ENCODE measurements at places on chromosomes 6 and 20.

GRCh38 chr6:131331873-131332781 lies 196.9 kb downstream of the AKAP7 start:
- no peak for DNase-seq

- no peak for DNase-seq
These were observed 15.4 kb downstream of the GCLC start for GRCh38 chr6:53529324-53530036.

GRCh38 chr6:64040113-64040512 lies 404.5 kb downstream of the PHF3 start:
- DNase-seq: no peak

DNA sequence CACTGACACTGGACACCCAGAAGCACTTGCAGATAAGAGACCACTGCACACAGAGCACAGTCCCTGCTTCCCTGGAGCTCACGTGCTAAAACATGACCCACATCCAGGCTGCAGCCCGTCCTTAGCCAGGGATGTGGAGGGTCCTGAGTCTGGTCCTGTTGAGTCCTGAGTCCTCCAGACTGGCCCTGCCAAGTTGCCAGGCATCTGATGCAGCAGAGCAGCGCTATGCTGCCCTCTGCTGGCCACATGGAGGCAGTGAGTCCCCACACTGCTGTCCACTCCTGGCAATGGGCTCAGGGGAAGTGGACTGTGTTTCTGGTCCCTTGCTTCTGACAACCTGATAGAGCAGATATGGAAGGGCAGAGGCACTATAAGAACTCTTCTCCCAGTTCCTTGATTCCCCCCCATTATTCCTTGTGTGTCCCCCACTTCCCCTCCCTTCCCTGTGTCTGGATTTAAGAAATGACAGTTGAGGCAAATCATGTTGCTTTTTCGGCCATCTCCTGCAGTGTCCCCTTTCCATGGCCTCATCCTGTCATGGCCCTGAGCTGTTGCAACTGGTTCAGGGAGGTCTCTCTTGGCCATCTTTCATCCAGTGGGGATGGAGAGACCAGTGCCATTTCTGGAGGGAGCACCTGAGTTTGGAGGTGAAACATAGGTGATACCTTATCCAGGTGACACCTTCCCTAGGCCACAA lies 86.0 kb downstream of the DHX35 start:
- DNase-seq: no peak

- DNase-seq: no peak
These were observed 229.7 kb upstream of the ASCC3 start for GRCh38 chr6:101110814-101111213.

GRCh38 chr6:128855581-128856085 lies 27.3 kb upstream of the LAMA2 start:
- DNase-seq: no peak

- DNase-seq: no peak
These were observed 1.7 kb downstream of the SHLD1 start for GRCh38 chr20:5751856-5752255.

DNA sequence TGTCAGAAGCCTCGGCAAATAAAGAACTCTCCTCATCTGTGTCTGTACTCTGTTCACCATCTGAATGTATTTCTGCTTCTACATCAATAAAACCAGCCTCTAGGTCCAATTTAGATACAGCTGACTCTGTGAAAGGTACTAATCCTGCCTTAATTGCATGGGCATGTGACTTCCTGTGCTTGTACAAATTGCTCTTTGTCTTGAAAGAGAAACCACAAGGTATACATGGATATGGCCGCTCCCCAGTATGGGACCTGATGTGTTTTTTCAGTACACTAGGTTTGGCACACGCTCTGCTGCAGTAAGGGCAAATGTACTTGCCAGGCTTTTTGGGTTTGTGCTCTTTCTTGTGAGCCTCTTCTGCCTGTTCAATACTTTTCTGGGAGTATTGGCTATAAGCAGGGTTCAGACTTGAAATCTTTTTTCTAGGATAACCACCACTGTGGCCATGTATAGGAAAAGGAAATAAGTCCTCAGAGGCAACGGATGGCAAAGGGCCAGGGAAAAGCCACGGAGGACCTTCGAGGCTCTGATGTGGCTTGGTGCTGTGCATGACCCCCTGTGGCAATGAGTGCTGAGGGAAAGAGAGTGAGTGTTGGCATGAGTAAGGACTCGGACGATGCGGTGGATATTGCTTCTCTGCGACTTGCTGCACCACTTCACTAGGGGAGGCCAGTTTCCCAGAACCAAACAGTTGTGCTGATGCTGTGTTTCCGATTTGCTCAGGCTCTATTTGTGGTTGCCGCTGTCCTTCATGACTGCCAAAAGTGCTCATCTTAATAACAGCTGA lies 170.9 kb downstream of the HIVEP2 start:
- no peak for DNase-seq

DNA sequence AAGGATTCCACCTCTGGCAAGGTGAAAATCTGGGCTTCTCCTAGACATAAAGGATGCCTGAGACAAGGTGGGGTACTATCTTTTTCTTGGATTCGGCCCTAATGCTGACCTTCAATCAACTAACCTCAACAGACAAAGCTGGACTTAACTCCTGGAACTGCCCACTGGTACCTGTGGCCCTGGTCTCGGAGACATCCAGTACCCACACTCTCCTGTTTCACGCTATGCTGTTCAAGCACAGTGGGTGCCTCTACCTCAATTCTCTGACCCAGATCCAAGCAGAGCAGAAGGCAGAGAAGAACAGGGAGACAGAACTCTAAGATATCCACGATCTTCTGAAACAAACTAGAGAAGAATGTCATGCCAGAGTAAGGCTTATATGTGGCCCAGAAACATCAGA lies 189.8 kb upstream of the FOXQ1 start:
- no peak for DNase-seq

DNA sequence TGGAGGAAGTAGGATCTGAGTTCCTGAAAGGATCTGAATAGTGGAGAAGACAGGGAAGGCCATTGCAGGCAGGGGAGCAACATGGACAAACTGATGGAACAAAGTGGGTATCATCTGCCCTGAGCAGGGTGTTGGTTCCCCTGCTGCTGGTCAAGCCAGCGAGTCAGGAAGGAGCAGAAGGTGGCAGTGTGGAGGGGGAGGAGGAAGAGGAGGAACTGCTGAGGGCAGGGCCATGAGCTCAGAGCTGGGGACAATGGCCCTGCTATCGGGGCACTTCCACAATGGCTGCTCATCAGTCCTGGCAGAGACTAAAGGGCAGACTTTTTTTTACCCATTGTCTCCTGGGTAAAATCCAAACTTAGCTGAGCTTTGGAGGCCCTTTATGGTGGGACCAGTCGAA lies 13.6 kb downstream of the CNBD2 start:
- DNase-seq: no peak

GRCh38 chr6:1130709-1131108 lies 181.2 kb upstream of the FOXQ1 start:
- DNase-seq: no peak

- DNase-seq: no peak
These were observed 42.2 kb upstream of the SPTLC3 start for GRCh38 chr20:12966468-12967085.

GRCh38 chr6:34836008-34836407 lies 44.1 kb downstream of the BLTP3A start:
- no peak for DNase-seq

DNA sequence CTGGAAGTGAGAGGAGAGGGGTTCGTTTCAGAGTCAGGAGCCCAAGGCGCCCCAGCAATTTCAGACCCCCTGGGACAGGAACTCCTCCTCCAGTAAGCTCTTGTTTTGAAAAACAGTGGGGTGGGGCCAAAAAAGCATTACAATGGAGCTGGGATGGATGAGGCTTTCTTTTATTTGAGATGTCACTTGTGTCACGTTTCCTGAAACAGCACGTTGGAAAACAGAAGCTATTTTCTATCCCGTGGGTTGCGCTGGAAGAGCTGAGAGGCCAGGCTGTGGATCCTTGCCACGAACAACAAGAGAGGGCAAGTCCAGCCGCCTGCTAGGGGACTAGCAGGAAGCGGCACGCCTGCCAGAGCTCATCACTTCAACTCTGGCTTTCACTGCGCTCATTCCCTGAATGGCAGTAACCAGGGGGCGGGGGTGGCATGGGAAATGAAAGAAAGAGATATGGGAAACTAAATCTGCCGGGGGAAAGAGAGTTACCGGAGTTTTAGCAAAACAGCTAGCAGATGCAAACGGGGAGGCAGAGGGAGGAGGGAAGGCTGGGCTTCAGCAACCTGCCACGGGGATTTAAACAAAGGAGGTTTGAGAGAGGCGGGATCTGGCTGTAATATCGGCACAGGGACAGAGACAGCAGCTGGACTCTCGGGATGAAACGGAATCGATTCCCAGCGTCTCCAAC lies 34.6 kb downstream of the GCNT2 start:
- DNase-seq: no peak

DNA sequence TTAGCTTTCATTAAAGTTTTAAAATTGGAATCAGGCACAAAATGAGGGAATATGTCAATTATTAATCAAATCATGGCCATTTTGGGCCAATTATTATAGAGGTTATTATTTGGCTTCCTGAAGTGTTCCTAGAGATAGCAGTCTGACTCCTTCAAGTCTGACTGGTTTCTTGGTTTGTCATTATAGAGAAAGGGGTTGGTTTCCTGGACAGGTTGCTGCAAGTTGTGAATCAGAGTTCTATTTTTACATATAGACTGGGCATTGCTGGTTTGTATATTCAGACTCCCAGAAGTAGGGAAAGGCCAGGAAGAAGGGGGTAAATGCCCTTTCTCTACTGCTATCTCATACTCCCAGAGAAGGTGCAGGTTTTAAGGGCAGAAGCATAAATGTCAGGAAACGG lies 121.4 kb upstream of the CEP162 start:
- no peak for DNase-seq

DNA sequence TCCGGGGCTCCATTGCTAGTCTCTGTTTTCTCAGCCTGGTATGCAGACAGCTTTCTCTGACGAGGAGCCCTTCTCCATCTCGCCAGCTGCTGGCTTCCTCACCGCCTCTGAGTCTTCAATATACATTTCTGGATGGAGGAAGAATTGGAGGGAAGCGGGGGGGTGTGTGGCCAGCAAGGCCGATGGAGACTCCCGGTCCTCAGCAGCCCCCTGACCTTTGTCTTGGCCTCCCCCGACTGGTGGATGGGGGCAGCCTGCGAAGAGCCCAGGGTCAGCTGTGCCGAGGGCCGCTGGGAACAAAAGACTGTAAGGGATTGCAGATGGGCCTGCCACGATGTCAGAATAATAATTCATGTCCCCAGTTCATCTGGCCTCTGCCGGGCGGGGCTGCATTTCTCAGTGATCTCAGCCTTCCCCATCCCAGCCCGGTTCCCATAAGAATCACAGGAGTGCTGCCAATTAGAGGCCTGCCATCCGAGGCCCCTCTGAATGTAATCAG lies 54.3 kb upstream of the STX16 start:
- DNase-seq: no peak

- no peak for DNase-seq
These were observed 239.6 kb upstream of the PLCB4 start for GRCh38 chr20:8829256-8829655.

DNA sequence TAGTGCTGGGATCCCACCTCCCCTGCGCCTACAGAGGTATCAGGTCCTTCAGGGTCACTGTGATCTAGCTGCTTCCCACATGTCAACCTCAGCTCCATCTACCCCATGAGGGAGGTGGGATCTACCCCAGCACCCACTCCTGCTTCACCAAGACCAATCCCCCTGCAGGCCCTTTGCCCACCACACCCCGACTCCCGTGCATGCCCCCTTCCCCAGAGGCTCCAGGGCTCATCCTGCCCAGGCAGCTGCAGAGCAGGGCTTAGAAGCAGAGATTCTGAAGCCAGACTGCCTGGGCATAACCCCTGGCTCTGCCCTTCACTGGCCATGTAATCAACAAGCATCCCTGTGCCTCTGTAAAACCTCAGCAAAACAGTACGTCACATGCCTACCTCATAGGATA lies 17.5 kb downstream of the COL11A2 start:
- no peak for DNase-seq

GRCh38 chr20:57680131-57680716 lies 29.6 kb downstream of the PMEPA1 start:
- no peak for DNase-seq

- DNase-seq: no peak
These were observed 98.3 kb downstream of the ELOVL5 start for GRCh38 chr6:53250176-53251032.

DNA sequence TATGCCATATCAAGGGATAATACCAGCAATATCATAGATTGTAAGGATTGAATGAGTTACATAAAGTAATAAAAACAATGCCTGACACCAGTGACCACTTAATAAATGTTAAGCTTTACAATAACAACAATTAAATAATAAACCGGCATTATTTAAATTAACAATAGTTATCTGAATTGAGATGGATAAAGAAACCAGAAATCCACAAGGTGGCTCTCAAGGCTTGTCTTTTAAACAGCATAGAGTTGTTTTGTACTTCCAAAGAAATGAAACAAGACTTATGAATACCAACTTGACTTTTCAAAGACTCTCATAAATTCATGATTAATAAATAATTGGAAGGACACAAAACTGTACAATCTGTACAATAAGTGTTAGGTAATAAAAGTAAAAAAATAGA lies 203.1 kb downstream of the ASCC3 start:
- DNase-seq: no peak

- DNase-seq: no peak
These were observed 46.5 kb downstream of the PPARD start for GRCh38 chr6:35388772-35389352.

DNA sequence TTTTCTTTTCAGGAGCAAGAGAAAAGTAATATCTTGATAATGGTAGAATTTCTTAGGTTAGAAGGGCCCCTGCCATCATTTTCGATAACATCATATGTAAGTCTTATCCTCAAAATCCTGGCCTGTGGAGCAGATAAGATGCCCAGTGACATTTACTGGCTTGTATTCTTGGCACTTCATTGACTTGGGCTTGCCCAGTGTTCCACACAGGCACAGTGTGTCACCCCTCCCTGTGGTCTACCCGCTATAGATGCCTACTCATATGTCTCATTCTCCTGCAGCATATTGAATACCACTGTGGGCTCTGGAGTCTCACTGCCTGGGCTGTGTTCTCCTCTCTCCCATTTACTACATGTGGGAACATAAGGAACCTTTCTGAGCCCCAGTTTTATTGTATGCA lies 105.0 kb downstream of the GRM1 start:
- no peak for DNase-seq

- no peak for DNase-seq
These were observed 75.3 kb downstream of the SLC23A2 start for GRCh38 chr20:4925842-4926530.

DNA sequence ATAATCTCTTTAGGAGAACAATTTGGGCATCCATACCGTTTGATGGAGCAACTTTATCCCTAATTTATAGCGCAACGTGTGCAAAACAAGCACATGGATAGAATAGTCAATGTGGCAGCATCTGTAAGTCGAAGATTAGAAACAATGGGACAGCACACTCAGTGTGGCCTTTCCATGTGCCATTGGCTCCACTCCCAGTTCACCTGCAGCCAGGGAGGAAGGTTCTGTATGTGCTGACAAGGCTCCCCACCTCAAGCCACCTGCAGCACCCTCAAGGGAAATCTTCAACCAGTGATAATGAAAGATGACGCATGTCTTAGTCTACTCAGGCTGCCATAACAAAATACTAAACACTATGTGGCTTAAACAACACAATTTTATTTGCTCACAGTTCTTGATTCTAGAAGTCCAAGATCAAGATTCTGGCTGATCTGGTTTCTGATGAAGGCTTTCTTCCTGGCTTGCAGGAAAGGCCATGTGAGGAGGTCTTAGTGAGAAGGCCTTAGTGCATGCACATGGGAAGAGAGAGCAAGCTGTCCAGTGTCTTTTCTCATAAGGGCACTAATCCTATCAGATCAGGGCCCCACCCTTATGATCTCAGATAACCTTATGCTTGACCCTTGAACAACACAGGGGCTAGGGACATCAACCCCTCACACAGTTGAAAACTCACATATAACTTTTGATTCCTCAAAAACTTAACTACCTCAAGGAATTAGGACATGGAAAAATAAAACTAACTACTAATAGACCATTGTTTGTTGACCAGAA lies 34.9 kb upstream of the SHLD1 start:
- DNase-seq: no peak
